ENCODE measurements at places on chromosomes 2 and 18.

- DNase-seq, result no peak
Measured at GRCh38 chr18:46311491-46311890, 207.3 kb downstream of the HAUS1 start.

GRCh38 chr2:20148923-20149702, 75.8 kb downstream of the SDC1 start:
- no peak for DNase-seq

GRCh38 chr2:200479692-200480265, 30.1 kb downstream of the KCTD18 start:
- no peak for DNase-seq

GRCh38 chr2:8648441-8649213, 33.2 kb upstream of the ID2 start:
- DNase-seq, result no peak

GRCh38 chr2:95719473-95720060, 127.8 kb downstream of the TRIM43 start:
- DNase-seq, result no peak

GRCh38 chr2:67008155-67008554, 389.0 kb upstream of the ETAA1 start:
- no peak for DNase-seq

DNA sequence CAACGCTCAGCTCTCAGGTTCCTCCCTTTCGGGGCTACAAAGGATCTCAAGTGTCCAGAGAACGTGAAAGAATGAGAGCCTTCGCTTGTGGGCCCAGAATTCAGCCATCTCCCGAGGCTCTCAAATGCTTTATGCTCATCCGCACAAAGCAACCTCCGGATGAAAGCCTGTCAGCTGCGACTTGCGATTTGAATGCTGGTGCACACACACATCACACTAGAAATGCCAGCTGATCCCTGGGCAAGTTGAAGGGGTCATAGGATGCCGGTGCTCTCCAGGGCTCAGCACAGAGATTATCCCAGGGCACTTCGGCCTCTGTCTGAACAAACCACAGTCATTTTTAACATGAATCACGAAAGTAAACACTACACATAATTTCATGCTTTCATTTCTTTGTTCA, 141.8 kb upstream of the MYT1L start:
- DNase-seq, result no peak

- DNase-seq, result peak; percentile 8
Measured at GRCh38 chr2:144330951-144331673, 188.8 kb downstream of the ZEB2 start.

DNA sequence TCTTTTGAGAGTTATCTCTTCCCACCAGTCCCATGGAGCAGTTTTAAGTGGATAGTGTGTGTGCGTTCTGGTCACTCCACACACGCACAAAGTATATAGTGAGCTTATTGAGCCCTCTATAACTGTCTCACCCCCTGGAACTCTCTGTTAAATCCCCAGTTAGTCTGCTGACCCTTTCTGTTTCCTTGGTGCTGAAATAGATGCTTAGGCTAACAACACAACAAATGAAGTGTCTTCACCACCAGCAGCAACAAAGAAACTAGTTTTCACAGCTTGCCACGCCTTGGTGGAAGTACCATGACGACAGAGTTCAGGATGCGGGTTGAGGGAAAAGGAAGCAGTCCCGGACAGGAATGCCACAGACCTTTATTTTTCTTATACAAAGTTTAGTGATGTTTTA, 203.5 kb upstream of the TMEFF2 start:
- no peak for DNase-seq

DNA sequence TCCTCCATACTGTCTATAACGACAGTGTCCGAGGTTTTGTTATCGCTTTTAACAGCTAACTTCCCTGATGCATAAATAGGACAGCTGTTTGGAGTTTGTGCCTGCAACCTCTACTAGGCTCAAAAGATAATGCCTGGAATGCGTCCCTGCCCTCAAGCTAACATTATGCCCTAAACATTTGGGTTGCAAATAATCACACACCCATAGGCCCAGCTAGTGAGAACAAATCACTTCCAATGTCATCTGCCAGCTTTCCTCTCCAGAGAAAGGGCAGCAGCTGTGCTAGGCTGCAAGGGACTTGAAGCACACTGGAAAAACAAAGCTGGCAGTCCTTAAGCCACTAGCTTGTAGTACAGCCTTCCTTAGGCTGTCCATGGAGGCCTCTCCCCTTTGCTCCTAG, 201.8 kb upstream of the LYPD1 start:
- DNase-seq, result no peak

GRCh38 chr2:206260188-206261012, 14.1 kb upstream of the ZDBF2 start:
- no peak for DNase-seq

- DNase-seq, result no peak
Measured at GRCh38 chr18:13145636-13146190, 72.8 kb upstream of the LDLRAD4 start.

DNA sequence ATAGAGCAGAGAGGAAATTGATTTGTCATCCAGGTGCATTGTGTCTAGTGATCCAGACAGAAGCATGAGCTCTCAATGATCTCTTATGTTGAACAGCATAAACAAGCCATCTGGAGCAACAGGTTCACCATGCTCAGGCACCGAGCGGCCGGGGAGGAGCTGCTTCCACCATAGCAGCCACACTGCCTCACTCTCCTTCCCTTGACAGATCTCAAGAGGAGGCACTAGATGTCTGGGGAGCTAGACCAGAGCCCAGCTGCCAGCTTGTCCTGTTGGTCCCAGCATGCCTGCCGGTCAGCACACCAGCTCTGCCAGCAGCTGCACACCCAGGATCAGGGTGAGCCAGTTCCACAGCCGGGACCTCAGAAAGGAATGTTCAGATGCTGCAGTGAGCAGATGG, 17.5 kb upstream of the LONRF2 start:
- no peak for DNase-seq

DNA sequence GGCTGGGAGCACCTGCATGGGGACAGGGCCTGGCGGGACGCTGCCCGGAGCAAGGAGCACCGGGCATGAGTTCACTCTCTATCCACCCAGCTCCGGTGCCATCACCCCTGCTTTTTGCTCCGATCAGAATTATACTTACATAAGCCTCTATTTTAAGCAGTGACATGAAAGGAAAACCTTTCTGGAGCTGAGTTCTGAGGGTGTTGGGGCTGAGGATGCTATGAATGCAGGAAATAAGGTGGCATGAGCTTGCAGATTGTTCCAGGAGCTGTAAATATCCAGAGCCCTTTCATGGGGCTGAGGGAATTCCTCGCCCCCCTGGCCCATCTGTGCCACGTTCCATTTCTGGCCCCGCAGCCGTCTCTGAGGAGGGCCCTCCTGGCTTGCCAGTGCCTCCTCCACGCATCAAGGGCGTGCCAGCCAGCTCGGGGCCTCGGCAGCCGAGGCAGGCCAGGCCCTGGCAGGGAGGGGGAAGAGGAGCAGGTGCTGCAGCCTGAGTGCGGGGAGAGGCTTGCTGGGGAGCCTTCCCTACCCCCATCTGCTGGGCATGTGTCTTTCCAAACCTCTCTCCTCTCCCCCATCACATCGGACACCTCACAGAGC, 91.7 kb upstream of the MCFD2 start:
- DNase-seq, result no peak

DNA sequence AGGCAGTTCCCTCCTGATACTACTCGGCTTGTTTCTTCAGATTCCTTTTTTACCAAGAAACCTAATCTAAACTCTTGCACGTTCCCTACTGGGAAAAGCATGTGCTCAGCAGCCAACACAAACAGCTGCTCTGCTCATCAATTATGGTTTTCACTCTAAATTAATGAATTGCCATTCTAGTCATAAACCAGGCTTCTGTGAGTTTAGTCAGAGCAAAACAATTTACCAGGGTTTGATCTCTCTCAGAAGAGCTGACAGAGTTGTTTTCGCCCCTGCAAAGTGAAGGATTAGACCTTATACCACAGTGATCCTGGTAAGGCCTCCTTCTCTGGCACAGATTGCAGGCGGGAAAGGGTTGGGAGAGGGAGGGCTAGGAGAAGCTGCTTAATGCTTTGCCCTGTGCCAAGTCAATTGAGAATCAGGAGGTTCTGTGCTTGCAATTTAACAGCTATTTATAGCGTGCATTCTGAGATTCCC, 57.2 kb downstream of the REEP1 start:
- no peak for DNase-seq

DNA sequence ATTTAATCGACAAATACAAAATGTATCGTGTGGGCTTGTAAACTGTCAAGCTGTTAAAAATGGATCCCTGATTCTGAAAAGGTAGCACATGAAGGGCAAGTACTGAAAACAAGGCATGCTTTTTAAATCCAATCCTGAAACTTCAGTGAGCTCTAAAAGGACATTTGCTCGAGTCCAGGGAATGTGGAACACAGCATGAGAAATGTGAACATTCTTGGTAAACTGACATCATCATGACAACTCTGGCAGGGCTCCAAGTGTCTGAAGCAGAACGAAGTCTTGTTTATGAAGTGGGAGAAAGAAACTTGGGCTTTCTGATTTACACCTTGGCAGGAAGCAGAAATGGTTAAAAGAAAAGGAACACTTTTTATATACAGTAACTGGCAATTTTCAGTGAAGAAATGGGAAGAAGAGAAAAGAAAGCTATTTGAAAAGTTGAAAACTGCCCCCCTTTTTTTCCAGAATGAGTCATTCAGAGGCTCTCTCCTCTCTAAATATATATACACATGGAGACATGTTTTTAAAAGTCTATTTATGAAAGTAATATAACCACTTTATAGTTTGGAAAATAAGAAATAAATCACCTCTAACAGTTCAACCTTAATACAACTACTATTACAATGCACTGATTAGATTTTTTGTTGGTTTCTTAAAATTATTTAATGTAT, 120.8 kb downstream of the GAREM1 start:
- DNase-seq, result no peak

- no peak for DNase-seq
Measured at GRCh38 chr2:148483665-148484064, 160.9 kb upstream of the EPC2 start.

DNA sequence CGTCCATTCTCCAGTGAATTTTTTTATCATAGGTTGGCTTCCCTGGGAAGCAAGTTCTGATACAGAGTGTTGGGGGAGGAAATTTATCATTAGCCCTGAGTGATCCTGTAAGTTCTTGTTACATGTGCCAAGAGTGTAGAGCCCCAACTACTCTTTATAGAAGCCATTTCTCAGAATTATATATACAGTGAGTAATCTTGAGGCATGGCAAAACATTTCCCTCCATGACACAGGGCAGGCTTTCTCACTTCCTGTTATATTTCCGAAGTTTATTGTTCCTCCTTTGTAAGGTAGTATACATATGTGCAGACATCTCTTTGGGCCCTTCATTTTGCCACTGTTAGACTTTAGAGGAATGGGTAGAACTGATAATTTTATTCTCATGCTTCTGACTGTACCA, 484.7 kb upstream of the NRXN1 start:
- DNase-seq, result no peak

GRCh38 chr2:38505779-38506178, 96.9 kb downstream of the HNRNPLL start:
- no peak for DNase-seq

GRCh38 chr2:55809875-55810621, 113.5 kb downstream of the EFEMP1 start:
- no peak for DNase-seq

- DNase-seq, result no peak
Measured at GRCh38 chr2:29729401-29729800, 192.0 kb downstream of the ALK start.

DNA sequence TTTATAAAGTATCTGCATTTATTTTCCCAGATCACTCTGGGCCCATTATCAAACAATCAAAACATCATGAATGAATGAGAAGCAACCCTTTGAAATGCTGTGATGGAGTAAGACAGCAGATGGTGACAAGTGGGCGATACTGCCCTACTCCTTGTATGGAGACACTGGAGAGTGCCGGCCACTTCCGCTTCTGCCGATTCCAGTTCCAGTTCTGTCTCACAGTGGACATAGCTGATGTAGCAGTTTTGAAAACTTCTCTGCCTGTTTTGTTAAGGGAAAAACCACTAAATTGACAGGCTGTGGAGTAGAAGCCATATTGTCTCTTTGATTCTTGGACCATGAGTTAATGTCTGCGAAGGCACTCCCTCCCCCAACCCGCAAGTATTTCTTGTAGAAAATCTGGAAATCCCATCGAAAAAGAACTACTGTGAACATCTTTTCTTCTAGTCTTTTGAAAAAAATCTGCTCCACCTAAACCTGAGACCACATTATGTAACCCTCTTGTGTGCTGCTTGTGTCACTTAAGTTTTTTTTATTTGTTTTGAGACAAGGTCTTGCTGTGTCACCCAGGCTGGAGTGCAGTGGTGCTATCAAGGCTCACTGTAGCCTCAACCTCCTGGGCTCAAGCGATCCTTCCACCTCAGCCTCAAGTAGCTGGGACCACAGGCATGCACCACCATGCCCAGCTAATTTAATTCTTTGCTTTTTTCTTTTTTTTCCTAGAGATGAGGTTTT, 133.5 kb downstream of the TANC1 start:
- no peak for DNase-seq

Data from CD4-positive, alpha-beta T cell treated with Interleukin-17A for 4 hours (primary cell).